ENCODE measurements at places on chromosomes 5 and 9.
A peak's percentile ranks its signal among the peaks of the same experiment; 100 is the strongest.

DNA sequence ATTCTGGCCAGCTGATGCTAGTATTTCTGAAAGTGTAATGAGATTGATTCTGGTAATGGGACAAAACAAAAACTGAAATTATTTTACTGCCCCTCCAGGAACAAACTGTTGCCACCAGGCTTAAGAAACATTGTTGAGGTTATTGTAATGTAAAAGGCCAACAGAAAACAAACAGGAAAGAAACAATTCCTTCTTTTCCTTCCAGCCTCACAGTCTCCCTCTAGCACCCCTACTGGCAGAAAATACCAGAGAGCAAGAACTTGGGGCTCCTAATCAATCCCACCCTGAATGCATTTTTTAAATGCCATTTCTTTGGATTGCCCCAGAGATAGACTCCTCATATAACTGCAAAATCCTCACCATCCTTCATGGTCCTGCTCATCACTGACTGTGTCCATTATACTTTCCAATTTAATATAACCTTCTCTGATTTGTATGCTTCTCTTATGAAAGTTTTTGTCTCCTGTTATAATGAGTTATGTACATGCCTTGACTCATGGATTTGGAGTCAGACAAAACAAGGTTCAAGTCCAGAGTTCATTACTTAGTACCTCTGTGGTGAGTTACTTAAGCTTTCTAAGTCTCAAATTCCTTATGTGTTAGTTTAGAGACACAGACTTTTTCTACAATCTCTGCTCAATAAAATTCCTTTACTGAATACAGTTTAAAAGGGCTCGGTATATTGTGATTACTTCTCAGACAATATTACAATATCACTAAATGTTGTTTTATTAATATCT is 157.9 kb upstream of the FBN2 start:
- no peak for DNase-seq

DNA sequence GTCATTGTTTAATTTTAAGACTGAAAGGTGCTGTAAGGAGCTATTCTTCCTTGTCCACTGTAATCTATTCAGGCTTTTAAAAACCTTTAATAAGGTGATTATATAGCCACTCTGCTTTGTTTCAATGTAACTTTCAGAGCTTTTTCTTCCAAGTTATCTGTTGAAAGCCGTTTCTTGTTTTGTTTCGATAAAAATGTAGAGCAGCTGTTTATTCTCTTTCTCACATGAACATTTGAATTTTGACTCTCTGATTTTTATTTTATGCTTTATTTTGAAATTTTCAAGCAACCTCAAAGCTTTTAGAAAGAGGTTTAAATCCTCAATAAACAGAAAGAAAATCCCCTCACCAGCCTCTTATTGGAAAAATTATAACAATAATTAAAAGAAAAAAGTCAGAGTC is 47.2 kb downstream of the CPEB4 start:
- no peak for DNase-seq

- DNase-seq = no peak
These were observed 37.0 kb downstream of the OTULIN start for GRCh38 chr5:14701556-14701955.

DNA sequence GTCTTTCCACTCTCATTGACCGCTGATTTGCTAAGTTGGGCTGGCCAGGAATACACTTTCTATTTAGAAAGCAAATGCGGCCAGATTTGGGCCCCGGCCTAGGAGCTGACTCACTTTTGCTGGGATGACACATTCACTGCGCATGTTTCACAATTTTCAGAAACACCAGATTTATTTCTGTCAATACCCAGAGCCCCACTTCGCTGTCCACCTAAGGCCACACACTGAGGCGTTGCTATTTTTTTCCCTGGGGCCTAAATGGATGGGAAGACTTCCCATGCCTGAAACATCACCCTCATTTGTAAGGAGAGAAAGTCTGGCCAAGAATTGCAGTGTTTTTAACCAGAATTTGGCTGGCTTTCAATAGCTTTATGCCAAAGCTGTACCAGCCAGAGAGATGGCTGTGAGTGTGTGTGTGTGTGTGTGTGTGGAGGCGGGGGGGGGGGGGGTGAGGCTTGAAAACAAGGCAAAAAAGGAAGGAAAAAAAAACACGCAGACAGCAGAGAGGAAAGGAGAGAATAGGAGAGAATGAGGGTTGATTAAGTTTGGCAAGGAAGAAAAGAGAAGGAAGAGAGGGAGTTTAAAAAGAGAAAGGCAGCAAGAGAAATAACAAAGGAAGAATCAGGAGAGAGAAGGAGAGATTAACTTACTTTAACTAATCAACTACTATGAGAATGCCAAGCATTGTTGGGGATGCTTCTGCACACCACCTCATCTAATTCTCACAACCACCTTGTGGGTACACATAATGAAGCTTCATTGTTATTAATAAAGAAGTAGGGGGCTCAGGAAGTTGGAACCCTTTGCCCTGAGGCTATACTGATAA is 261.4 kb upstream of the KLF4 start:
- peak; percentile 90 for DNase-seq

DNA sequence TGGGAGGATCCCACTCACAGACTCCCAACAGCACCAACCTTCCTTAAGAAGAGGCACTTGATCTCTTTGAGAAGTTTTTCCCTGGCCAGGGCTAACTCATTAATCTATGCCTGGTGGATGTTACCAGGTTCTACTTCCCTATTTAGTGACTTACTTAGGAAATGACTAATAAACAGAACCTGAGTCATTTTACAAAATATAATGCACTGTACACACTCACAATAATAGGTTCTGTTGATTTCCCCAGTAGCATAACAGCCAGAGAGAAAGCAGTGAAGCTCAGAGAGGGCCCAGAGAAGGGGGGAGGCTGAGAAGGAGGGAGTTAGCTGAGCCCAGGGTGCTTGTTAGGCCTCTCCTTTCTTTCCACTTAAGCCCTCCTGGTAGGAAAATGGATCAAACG is 27.1 kb downstream of the FRMD3 start:
- DNase-seq = no peak

GRCh38 chr5:93891491-93892480 is 150.4 kb upstream of the POU5F2 start:
- DNase-seq = no peak

DNA sequence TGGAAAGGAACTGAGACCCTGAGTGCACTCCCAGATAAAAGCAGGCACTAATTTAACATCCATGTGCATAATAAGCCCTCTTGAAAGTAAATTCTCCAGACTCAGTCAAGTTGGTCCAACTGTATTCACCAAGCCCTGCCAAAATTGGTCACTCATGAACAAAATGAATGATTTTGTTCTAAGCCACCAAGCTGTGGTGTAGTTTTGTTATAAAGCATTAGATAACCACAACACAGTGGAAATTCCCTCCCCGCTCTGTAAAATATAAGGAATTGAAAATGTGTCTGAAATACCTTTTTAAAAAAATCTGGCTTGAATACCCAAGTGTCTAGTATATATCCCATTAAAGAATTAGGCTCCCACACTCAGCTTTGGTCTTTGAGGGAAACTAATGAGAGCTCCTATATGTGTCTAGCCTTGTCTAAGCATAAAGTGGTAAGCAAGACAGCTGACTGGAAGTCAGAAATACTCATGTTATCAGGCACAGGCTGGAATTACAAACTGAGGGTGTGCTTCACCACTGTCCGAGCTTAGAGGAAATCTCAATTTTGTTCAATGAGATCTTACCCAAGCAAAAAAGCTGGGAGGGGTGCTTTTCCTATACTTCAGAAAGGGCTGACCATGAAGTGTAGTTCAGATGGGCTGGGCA is 33.2 kb downstream of the IDNK start:
- no peak for DNase-seq

- DNase-seq = no peak
These were observed 29.3 kb downstream of the RNF44 start for GRCh38 chr5:176507911-176508310.

DNA sequence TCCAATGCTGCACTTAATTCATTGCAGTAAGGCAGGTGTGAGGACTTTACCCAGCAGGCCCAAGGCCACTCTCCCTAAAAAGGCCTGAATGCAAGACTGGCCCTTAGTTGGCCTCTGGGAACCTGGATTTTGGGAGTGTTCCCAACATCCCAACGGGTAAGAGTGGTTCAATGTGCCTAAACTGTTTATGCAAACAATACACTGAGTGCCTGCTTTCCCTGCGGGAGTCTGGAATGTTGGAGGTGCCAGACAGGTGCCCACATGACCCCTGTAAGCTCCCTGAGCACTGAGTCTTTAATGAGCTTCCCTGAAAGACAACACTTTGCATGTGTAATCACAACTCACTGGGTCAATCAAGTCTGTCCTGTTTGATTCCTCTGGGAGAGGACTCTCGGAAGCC is 37.4 kb downstream of the NSUN2 start:
- no peak for DNase-seq

- no peak for DNase-seq
These were observed 12.1 kb downstream of the C9orf50 start for GRCh38 chr9:129608561-129609481.

GRCh38 chr5:16539169-16539666 is 73.6 kb upstream of the ZNF622 start:
- no peak for DNase-seq

DNA sequence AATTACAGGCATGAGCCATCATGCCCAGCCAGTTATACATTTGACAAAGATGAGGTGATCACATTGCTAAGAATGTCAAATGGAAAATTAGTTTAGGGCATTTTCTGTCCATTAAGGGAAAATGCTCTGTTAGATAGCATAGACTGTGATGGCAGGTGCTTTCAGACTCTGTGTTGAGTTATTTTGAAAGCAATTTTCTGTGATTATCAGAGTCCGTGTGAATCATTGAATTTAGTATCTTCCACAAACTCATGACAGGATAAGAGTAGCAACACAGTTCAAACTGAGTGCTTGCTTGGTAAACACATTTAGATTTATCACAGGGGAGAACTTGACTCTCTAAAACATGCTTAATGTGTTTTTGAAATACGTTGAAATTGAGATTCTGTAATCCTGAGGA is 69.0 kb downstream of the GAPVD1 start:
- no peak for DNase-seq

DNA sequence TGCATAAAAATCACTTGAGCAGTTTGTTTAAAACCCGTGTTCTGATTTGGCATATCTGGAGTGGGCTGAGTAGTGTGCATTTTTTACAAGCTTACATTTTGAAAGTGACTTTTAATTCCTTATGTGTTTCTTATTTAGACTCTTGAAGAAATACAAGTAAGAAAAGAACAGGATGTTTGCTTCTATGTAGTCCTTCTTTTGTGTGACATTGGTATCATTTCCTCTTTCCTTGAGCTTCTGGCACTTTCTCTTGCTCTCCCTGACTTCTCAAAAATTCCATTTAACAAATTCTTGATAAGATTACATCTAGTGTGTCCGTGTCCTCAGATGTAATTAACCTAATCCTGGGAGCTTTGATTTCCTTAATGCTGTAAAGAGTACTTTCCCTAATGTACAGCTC is 12.5 kb downstream of the GARNL3 start:
- DNase-seq = no peak

- no peak for DNase-seq
These were observed 47.1 kb downstream of the ISOC1 start for GRCh38 chr5:129141696-129142095.

GRCh38 chr9:84471816-84472215 is 131.3 kb upstream of the SLC28A3 start:
- DNase-seq = no peak

GRCh38 chr5:121175986-121176385 is 675.7 kb upstream of the FTMT start:
- no peak for DNase-seq

DNA sequence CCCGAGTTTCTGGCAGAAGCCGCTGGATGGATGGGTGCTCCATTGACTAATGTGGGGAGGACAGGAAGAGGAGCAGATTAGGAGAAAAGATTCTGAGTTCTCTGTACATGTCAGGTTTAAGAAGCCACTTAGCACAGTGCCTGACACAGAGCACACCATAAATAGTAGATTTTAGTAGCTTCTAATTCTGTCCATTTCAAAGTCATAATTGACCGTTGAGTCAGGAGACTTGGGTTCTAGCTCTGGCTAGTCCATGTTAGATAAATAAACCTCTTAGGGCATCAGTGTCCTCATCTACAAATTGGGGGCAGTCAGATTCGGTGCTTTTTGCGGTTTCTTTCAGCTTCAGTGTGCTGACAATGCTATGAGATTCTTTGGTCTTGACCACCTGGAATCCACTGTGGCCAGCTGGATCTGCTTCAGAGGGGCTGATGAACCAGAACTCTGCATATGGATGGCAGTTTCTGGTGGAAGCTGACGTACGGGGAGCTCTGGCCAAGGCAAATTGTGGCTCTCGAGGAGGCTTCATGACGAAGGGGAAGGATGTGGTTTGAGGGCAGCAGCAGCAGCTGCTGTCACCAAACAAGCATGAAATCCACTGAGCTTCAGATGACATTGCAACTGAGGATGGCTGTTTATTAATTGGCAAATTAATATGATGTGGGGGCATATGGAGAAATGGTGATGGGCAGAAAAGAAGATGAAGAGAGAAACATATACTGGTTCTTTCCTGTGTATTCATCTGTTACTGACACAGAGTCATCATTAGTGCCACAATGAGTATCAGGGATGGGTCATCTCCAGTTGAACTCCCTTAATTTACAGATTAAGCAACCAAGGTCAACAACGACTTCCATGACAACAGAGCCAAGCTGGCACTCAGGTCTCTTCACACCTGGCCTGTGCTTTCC is 134.4 kb downstream of the AOPEP start:
- DNase-seq = peak; percentile 60

DNA sequence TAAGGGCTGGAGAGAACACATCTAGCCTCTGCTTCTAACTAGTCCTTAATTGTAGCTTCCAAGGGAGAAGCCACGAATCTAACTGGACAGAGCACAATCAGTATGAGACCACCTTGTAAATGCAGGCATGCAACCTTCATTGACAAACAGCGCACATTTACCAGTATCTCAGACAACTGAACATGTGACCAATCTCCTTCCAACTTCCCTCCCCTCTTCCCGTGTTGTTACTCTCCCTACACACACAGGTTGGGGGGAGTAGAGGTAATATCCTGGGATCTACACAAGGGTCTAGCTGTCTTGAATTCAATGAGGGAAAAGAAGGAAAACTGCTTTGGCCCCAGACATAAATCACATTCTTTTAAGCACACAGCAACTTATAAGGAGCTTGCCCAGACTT is 77.6 kb downstream of the LIFR start:
- DNase-seq = no peak

DNA sequence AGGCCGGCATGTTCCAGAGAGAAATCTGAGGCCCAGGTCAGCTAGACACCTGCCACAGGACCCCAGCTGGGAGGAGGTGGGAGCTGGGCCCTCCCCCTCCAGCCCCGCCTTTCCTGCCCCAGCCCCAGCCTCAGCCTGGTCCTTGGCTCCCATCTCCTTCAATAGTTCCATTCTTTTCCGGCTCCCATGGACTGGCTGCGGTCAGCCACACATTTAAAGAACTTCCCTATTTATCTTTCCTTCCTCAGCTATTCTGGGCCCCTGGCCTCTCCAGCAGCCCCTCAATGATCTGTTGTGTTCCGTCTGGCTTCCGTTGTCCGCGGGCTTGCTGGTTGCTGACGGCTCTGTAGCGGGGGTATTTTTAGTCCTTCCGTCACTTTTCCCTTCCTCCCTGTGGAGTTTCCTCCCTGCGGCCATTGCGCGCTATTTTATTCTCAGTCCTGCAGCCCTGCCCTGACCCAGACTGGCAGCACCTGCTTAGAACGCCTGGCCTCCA is 73.8 kb downstream of the AMBP start:
- peak; percentile 85 for DNase-seq

- no peak for DNase-seq
These were observed 94.6 kb downstream of the ALDH1A1 start for GRCh38 chr9:72858089-72858912.

Measured in left hindlimb (tissue), 1 donor.